Activated naive CD8-positive, alpha-beta T cell treated with anti-CD3 and anti-CD28 coated beads for 36 hours (primary cell): ENCODE measurements at places on chromosomes 7 and 10. TPM values are rescaled to one million over a fixed set of nuclear protein-coding genes. Genes with fewer than 3 reads are reported as not detected.

GRCh38 chr7:50565977-50566376, 772 bp upstream of the DDC start:
- no peak for DNase-seq

TEX36 gene
- total RNA-seq: not detected

DNA sequence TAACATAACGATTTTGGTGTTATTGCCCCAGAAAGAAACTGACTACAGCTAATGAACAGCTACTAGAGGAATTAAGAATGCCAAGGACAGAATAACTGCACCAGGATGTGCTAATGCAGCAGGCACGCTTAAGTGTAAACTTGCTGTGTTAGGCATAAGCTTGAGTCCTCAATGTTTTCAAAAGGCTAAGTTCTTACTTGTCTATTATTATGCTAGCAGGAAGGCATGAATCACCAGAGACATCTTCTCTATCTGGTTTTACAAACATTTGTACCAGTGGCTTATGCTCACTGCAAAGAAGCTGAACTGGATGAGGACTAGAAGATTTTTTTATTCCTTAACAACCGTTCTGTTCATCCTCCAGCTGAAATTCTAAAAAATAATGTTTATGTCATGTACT, 1035.3 kb downstream of the NRG3 start:
- DNase-seq: no peak

DNA sequence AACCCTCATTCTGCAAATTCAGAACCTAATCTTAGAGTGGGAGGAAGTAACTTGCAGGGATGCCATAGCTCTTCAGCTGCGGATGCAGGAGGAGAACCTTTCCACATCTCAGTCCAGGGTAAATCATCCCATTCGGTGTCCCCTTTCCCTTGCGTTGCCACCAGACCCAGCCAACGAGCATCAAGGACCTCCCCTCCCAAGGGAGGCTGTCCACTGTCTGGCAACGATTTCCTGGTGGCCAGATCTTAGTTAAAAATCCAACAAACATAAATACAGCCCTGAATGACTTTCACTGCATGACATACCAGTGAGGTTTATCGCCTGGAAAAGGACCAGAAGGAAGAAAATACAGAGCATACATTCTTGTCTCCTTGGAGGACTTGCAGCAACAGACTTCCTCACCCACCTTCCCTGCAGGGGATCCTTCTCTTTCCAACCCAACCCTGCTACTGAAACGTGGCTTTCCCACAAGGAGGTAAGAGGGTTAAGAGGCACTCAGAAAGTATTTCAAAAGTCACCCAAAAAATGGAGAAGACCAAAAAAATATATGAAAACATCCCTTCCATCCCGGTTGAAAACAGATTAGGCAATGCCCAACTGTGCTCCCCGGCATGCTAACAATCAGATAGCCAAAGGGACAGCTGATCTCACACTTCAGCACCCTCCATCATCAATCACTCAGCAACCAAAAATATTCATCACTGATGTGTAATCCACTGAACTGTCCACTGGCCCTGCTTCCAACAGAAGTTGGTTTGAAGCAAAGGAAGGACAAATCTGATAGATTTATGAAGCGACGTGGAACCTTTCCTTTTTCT, 206.6 kb downstream of the TNS3 start:
- DNase-seq: no peak

RTKN2 gene
- total RNA-seq: 1.1 TPM
